Stimulated activated CD4-positive, alpha-beta T cell treated with anti-CD3 and anti-CD28 coated beads, TNF-alpha, amount 100 ng/mL, for 4 hours (primary cell): ENCODE measurements at places on chromosomes 16 and 17.
A peak's percentile ranks its signal among the peaks of the same experiment; 100 is the strongest.

DNA sequence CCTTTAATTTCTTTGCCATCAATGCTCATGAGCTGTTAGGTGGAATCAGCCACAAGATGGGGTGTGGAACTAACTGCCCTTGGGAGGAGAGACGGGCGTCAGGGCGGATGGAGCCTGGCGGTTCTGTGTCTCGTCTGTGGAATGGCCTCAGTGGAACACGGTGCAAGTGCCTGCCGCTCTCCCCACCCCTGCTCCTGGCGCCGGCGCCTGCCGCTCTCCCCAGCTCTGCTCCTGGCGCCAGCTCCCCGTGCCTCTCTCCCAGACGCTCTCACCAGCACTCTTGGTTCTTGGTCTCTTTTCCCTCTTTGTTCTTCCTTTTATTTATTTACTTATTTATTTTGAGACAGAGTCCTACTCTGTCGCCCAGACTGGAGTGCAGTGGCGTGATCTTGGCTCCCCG is 13.2 kb upstream of the RPL13 start:
- no peak for DNase-seq

GRCh38 chr17:81184555-81184954 is 18.5 kb upstream of the AATK start:
- no peak for DNase-seq

GRCh38 chr16:58859958-58860669 is 126.0 kb upstream of the GOT2 start:
- no peak for DNase-seq

DNA sequence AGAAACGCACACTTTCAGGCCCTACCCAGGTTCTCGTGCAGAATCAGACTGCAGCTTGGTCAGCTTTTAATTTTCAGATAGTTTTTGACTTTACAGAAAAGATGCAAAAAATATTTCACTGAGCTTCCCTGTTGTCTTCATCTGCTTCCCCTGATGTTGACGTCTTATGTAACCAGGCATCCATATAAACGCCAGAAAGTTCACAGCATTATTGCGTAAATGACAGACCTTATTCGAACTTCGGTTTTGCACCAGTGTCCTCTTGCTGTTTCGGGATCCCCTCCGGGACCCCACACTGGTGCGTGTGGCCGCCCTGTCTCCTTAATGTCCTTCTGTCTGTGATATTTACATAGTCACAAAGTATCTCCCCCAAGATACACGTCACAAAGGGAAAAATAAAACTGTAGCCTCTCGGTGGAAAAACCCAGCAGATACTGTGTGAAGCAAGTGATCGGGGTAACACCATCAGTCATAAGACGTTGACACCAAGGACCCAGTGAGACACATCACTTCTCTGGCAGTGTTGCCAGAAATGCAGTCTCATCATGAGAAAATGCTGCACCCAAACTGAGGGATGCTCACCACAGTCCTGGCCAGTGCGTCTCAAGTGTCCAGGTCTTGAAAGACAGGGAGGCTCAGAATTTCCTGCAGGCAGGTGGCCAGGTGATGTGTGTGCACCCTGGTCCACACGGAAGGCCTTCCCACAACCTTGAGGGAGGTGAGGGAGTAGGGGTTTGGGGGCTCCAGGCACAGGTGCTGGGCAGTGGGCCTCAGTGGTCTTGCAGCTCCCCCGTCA is 4.3 kb downstream of the BANP start:
- no peak for DNase-seq

DNA sequence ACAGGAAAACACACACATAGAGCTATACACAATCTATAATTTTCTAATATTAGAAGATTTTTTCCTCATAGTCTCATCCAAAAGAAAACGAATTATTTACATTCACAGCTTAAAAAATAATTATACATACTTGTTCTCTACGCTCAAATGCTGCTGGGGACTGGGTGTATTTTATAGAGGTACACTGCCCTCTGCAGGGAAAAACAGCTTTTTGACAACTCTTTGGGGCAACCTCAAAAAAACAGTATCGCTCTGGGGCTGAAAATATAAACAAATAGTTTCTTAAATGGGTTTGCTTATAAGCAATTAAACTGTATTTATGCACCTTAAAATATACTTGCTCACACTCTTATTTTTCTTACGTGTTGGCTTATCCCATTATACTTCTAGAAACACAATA is 261.8 kb upstream of the PSMD7 start:
- DNase-seq = no peak

DNA sequence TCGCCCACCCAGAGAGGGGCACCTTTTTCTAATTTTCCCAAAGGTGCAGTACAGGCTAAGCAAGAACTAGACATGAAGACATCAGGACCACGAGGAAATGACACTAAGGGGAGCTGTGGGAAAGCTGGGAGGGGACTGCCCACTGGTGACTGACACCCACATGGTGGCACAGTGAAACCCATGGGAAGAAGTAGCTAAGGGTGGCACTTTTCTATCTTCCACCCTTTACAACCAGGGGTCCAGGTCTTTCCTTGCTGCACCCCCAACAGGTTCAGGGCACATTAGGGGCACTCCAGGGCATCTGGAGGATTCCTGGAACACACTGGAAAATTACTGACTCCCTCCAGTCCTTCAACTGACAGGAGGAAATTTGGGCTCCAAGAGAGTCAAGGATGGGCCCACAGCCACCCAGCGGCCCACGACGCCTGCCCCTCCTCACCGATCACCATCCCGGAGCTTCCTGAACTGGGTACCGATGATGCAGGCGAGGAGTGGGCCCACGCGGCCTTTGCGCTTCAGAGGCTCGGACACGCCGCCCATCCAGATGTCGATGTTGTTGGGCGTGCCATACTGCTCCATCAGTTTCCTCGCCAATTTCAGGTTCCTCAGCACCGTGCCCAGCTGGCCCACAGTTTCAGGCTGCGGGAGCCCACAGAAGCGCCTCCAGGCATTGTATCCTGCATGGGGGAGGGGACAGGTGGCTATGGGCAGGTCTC is 9.4 kb downstream of the MPO start:
- no peak for DNase-seq

GRCh38 chr17:57595947-57596695 is 149.0 kb downstream of the CCDC182 start:
- no peak for DNase-seq

GRCh38 chr17:56593646-56594319 is at the start of gene NOG:
TSS of gene NOG (plus strand) at chr17:56593699. CDS start at chr17:56594224, 525 bp downstream.
- DNase-seq = peak; percentile 18

- no peak for DNase-seq
Observed at GRCh38 chr16:4404247-4404966, 12.0 kb downstream of the CORO7 start.

DNA sequence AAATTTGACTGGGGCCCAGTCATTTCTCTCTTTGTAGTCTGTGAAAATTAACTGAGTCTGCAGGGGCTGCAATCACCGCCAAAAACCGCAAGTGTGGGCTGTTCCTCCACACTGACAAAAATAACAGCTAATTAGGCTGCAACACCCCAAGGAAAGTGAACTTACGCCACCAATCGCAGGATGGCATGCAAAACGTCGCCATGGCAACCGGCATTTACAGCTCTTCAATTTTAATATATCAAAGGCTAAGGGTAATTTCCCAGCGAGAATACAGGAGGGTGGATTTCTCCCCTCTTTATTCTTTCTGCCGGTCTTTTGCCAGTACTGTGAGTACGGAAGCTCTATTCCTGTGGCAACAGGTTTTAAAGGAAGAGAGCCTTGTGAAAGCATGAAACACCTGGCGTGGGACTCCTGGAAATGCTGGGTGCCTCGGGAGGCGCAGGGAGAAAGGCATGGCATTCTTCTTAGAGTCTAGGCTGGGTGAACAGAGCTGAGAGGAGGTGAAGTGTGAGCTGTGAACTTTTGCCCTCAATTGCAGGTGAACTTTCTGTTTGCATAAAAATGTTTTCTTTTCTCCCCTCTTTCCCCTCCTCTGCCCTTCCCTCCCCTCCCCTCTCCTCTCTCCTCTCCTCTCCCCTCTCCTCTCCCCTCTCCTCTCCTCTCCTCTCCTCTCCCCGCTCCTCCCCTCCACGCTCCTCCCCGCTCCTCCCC is 399.7 kb downstream of the XYLT1 start:
- peak; percentile 64 for DNase-seq

- no peak for DNase-seq
Observed at GRCh38 chr17:79947351-79948031, 88.2 kb downstream of the TBC1D16 start.

- no peak for DNase-seq
Observed at GRCh38 chr16:80369138-80369958, 171.4 kb upstream of the DYNLRB2 start.

GRCh38 chr17:39531252-39531651 is 70.0 kb downstream of the CDK12 start:
- no peak for DNase-seq

GRCh38 chr17:7893187-7893880 is 4.7 kb downstream of the CHD3 start:
- DNase-seq = no peak

DNA sequence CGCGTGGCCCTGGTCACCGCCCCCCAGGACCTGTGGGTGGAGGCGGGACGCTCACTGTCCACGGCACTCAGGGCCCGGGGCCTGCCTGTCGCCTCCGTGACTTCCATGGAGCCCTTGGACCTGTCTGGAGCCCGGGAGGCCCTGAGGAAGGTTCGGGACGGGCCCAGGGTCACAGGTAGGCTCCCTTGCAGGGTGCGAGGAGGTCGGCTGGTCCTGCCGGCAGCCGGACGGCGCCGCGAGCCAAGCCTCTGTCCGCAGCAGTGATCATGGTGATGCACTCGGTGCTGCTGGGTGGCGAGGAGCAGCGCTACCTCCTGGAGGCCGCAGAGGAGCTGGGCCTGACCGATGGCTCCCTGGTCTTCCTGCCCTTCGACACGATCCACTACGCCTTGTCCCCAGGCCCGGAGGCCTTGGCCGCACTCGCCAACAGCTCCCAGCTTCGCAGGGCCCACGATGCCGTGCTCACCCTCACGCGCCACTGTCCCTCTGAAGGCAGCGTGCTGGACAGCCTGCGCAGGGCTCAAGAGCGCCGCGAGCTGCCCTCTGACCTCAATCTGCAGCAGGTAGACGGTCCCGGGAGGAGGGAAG is 1.3 kb downstream of the GUCY2D start:
- no peak for DNase-seq

DNA sequence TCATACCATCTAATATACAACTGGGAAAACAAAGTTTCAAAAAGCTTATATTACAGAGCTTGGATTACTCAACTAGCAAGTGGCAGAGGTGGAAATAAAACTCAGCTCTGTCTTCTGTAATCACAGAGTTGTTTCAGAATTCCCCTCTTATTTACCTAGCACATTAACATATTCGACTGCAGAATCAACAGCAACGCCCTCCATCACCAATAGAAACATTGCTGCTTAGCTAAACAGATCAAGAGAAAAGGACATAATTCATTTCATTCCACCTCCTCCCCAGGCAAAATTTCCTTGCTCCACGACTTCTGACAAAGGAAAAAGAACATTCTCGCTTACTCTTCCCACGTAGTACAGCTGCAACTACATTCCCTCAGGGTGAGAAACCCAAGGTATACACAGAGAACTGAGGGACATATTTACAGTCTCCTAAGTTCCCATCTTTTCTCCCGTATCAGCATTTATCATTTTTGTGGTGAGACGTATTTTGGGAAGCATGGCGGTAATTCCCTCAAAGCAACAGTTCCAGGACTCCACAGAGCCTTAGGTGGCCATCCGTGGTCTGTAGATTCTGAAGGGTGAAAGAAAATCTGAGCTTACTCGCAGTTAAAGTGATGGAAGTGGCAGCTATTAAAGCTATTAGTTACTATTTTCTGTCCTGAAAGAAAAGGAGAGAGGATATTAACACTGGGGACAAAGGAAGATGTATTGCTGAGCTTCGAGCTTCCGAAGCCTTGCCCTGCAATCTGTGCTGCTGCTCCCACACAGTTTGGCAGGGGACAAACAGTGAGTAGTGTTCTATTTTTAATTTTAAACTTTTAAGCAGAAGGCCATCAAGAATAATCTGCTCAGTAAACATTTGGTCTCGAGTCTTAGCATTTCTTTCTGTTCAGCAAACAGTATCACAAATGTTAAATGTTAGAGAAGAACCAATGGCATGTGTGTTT is 1296.2 kb downstream of the CDH8 start:
- DNase-seq = no peak

- DNase-seq = no peak
Observed at GRCh38 chr17:9842057-9842758, 16.5 kb downstream of the GLP2R start.

GRCh38 chr16:74100395-74101326 is 196.0 kb upstream of the PSMD7 start:
- no peak for DNase-seq

DNA sequence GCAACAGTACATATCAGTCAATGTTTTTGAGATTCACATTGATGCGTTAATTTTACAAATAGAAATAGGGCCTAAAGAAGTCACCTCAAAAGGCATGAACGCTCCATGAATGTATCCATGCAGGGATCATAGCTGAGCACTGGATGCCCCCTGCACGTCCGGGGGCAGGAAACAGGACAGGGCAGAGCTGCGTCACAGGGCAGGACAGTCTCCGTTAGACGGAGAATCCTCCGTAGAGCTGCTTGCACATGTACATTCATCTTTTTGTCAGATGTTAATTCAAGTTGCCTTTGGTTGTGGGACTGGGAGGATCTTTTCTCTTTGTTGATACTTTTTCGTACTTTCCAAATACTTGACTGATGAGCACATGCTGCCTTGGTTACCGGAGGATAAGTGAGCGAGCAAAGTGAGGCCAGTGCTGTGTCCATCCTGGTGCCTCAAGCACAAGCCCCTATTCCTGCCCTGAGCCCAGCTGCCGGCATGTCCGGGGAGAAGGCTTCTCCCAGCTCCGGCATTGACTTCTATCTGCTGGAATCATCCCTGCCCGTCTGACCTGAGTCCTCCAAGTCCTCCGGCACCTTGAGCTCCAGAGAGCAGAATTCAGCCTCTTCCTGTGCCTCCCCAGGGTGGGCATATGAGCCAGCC is 15.0 kb downstream of the GAA start:
- no peak for DNase-seq

- no peak for DNase-seq
Observed at GRCh38 chr17:44376779-44377178, 12.7 kb downstream of the ITGA2B start.

DNA sequence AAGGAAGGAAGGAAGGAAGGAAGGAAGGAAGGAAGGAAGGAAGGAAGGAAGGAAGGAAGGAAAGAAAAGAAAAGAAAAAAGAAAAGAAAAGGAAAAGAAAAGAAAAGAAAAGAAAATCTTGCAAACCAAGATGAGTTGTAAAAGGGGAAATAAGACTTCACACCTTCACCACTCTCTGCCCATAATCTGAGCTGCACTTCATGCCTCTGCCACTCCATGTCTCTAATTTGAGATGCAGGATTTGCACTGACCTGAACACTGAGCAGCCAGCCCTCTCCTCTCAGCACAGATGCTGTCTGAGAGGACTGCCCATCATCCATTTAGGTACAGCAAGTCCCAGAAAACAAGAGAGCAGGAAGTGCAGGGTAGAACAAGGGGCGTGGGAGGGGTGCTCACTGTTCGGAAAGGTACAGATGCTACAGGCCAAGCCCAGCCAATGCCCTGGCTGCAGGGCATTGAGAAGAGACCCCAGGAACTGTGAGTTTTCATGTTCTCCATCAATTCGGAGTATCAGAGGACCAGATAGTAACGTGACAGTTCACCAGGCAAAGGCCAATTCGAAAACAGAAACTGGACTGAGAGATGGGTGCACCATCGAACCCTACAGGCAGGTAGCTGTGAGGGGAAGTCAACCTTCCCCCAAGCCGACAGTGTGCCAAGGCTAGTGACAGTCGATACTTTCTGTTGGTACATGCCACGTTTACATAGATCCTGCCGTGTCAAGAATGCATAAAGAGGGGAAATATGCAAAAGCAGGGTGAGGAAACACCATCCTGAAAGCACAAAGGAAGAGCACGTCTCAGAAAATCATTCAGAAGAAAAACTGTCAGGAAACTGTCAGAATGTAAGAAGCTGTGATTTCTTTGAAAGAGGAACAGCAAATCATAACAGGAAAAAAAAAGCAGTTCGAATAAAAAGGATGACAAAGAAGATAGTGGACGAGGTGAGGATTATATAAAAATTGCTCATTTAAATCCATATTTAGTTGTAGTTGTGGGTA is 142.0 kb upstream of the RCVRN start:
- no peak for DNase-seq
